ENCODE measurements at places on chromosomes 1 and 21.

- no peak for DNase-seq
Observed at GRCh38 chr1:67893126-67893495, 59.8 kb upstream of the GNG12 start.

DNA sequence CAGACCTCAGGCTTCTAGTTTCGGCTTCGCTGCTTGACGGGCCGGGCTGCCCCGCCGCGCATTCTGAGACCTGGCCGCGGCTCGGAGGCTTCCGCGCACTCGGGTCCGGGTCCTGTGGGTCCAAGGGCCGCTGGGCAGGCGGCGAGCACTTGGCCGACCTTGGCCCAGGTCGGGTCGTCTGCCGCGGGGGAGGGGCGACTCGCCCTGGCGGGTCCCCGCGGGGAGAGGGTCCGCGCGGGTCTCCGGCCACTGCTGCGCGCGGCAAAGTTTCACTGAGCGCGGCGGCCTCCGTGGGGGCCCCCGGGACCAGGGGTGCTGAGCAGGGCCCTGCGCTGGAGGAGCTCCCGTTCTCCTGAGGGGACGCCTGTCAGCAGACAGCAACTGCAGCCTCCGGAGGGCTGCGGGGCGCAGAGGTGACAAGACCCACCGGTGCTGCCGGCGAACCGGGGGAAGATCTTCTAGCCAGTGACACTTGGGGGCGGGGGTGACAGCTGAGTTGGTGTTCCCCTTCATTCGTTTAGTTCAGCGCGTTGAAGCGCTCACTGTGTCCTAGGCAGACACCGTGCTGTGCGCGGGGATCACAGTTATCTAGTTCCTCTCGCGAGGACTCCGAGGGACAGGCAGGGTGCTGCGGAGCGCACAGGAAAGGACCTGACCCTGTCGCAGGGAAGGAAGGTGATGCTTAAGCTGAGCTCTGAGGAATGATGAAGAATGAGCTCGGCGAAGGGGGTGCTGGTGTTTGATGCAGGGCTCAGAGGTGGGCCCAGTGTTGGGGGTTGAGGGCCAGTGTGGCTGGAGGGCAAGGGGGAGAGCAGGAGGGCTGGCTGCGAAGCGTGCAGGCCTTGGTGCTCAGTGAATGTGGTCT is 725 bp downstream of the MTFR1L start:
- DNase-seq, result peak; percentile 87

- no peak for DNase-seq
Observed at GRCh38 chr1:23114424-23115079, 54.1 kb downstream of the LUZP1 start.

DNA sequence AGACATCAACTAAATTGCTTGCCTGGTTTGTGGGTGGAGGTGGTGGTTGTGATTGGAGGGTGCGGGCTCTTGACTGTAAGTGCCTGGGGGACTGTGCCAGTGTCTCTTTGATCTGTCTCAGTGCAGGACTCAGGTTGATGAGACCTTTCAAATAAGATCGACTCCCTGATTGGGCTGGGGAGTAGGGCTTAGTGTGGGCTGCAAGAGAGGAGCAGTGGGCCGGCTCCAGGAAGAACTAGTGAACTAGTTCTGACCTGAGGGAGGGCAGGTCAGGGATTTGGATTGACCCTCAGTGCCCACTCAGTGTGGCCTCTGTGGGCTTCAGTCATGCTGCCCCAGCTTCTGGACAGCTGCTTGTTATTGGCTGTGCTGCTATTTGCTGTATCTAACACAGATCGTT is 130.6 kb upstream of the CACNA1E start:
- no peak for DNase-seq

DNA sequence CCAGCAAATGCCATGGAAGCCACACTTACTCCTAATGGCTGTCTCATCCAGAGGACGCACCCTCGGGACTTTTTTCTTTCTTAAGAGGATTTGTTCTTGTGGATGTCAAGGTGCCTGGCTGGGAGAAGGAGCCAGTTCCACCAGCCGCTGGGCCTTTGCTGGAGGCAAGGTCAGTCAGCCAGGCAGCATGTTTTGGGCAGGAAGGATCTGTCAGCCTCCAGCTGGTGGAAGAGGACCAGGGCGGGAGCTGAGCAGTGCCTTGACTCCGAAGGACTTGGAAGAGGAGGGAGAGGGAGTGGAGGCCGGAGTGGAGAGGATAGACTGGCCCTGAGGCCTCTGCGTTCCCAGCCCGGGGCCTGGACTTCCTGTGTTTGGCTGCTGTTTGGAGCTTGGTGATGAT is 5.7 kb downstream of the IGSF5 start:
- no peak for DNase-seq

DNA sequence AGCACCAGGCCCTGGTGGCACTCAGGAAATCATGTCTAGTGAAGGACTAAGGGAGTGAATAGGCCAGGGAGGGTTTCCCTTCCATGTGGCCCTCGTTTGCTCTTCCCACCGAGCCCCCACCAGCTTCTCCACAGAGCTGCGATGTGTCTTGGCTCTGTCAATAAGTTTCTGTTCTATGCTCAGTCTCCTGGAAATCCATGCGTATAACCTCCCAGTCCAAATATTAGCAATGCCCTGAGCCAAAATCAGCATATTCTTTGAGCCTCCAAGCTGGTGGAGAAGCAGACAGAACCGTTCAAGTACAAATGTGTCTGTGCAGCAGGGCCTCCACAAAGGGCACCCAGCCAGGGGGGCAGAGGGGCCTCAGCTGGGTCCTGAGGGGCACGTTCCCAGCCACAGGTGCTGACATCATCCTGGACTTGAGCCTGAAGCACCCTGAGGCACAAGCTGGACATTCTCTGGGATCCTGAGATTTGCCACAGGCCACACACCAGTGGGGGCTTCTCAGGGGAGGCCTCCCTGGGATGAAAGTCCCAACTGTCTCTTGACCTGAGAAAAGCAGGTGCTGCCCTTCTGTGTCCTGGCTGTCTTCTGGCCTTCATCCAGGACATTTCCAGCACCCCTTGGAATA is 350.5 kb upstream of the VAMP3 start:
- DNase-seq, result no peak

- DNase-seq, result no peak
Observed at GRCh38 chr1:91768786-91769725, 116.9 kb downstream of the TGFBR3 start.

DNA sequence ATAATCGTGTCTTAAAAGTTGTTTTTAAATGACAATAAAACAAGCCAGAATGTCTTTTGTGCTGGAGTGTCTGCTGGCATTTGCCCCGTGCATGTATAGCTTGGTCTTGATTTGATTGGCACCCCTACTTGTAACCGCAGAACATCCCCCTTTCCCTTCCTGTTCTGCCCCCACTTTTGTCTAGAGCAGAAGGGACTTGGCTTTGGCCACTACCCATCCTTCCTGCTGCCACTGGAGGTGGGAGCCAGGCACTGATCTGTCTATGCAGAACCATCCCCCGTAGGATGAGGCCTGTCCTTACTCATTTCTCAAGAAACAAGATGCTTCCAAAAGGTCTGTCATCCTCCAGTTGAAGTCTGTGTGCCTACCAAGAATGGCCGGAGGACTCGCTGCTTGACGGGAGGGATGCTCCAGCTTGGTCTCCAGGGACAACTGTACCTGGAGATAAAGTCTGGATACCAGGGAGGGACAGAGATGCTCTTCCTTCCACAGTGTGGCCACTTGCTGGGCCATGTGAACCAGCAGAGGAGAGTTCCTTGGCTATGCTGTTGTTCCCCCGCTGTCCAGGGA is 1.1 kb upstream of the SLC27A3 start:
- no peak for DNase-seq

DNA sequence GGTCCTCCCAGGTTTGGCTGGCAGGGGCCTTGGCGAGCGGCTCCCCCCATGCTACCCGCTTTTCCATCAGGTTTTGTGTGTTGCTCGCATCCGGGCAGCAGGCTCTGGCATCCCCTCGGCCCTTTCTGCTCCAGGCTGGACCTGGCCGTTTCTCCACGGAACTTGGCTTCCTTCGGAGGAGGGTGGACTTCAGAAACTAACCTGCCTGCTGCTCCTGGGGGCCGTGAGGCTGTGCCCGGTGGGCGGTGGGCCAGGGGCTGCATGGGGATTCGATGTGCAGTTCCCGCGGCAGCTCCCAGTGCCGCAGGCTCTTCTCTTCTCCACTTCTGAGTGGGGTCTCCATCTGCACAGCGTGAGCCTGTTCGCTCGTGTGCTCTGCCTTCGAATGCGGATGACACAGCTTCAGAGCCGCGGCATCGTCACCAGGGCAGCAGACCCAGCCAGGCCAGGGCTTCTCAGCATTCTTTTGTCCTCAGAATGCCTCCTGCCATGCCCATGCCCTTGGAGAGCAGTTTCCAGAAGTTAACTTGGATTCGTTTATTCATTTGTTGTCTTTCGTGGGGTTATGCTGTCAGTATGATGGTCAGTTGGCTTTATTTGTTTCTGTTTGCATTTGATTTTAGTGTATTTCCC is 36.4 kb downstream of the PRKCZ start:
- no peak for DNase-seq

DNA sequence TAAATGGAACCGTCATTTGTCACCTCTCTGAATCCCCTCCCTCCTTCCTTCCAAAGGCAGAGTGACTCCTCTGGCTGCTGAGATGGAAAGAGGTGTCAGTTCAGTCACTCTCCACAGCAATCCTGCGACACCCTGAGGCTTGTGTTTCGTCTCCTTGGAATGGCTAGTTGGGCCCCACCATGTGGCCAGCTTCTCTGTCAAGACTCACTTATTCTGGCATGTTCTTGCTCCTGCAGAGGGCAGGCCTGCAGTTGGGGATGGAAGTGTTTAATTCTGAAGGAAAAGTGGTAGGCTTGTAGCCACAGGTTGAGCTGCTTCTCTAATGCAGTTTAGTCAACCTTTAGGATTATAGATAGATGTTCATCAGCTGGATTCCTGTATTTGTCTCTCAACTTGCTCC is 149.6 kb downstream of the LMO4 start:
- DNase-seq, result no peak

- DNase-seq, result no peak
Observed at GRCh38 chr1:70247768-70248167, 26.6 kb downstream of the SRSF11 start.

DNA sequence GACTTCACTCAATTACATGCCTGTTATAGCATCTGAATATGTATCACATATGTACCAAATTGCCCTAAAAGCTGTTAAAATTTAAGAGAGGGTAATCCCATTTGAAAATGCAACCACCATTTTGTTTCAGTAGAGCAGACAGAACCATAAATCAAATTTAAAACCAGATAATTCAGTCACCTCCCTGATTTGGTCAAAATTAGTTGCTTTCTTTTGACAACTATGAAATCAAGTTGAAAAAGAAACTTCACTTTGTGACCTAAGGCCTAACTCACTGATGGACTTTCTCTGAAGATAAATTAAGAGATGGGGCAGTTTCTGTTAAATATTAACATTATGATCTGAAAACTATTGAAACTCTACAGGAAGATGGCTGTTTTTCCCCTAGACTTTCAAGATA is 6.7 kb downstream of the GORAB start:
- no peak for DNase-seq

DNA sequence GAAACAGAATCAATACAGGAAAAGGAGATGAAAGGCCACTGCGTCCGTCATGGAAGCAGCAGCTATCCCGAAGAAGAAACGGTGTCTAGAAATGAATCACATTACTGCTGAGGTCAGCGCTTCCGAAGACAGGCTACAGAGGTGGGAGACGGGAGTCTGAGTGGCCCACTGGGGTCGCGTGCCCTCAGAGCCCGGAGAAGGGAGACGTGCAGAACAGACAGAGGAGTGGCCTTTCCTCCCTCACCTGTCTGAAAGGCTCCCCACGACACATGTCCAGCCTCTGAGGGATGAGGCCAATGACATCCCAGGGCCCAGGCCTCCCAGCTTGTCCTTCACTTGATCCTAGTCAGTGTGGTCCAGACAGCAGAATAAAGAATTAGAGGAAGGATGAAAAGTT is 35.9 kb downstream of the VPS26C start:
- DNase-seq, result no peak

- DNase-seq, result no peak
Observed at GRCh38 chr1:95058974-95059373, 13.8 kb downstream of the ALG14 start.

GRCh38 chr1:234960722-234961455 is 167.7 kb downstream of the TOMM20 start:
- DNase-seq, result no peak

DNA sequence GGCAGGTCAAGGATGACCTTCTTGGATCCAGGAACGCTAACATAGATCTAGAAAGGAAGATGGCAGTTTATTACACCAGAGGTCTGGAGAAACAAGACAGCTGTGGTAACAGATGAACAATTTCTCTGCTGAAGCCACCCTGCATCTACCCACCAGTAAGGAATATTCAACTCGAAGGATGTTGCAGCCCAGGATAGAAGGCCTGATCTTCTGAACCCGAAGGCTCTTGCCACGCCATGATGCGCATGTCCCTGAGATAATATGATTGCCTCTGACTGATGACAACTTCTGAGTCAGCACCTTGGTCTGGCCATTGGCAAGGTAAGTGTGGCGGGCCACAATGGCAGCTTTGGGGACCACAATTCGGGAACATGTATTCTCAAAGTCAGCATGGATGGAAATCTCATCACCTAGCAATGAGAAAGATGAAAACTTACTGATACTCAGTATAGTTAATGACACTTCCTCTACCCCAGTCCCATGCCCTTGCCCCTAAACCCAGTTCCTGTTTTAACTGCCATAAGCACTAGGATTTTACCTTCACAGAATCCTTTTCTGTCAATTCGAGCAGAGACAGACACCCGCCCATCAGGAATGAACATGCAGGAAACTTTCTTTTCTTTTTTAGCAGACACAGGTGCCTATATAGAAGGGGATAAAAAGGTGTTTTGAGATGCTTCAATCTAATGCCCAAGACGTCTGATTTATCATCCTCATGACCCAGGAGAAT is 1.8 kb downstream of the TXNIP start:
- no peak for DNase-seq

GRCh38 chr1:178932552-178932906 is 61.7 kb upstream of the ANGPTL1 start:
- no peak for DNase-seq

DNA sequence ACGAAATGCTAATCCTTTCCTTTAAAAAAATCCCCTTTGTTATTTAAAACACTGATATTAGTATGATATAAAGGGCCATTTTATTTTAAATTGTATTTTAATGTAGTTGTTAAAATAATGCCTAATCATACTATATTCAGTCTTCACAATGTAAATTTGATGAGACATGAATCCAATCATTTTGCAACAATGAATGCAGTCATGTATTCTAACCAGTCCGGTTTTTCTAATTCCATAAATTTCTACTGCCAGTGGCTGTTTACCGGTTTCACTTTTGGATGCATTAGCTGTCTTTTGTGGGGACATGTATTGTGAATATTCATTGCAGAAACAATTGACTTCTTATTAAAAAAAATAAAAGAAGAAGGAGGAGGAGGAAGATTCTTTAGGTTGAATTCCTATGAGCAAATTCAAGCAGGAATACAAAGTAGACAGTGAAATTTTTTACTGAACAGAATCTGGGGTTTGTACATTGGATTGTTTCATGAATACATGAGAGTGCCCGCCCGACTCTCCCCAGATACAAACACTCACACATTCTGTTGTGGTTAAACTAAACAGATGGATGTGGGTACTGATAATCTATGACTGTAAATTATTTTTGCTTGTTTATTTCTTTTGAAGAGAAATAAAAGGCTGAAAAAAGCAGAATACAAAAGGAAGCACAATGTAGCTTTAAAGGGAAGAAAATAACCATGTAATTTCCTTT is 624.8 kb upstream of the PTBP2 start:
- no peak for DNase-seq

GRCh38 chr1:154442006-154442740 is 37.0 kb downstream of the IL6R start:
- no peak for DNase-seq

Measured in AG08396 (cell line).